ENCODE measurements at places on chromosomes 7 and 10.

DNA sequence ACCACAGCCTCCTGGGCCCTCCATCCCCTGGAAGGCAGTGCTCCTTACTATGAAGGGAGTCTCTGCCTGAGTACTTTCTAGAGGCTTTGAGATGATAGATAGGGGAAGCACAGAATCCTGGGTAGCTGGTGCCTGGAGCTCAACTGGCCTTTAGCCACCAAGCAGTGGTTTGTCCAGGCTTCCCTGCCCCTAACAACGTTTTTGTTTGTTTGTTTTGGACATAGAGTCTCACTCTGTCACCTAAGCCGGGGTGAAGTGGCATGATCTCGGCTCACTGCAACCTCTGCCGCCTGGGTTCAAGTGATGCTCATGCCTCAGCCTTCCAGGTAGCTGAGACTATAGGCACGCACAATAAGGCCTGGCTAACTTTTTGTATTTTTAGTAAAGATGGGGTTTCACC is 289.4 kb downstream of the PLXNA4 start:
- DNase-seq: no peak

GRCh38 chr10:89347701-89348457 is 20.1 kb downstream of the IFIT3 start:
- no peak for DNase-seq

DNA sequence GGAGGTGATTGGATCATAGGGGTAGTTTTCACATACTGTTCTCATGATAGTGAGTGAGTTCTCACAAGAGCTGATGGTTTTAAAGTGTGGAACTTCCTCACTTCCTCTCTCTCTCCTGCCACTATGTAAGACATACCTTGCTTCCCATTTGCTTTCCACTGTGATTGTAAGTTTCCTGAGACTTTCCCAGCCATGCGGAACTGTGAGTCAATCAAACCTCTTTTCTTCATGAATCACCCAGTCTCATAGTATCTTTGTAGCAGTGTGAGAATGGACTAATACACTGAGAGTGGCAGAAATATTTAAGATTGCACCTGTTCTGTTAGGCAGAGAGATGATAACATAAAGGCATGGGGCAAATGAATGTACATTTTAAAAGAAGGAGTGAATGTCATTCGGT is 507.8 kb downstream of the SORCS3 start:
- DNase-seq: no peak

GRCh38 chr10:33655921-33656320 is 321.5 kb upstream of the NRP1 start:
- no peak for DNase-seq

GRCh38 chr7:81627536-81628287 is 142.1 kb downstream of the HGF start:
- DNase-seq: no peak

DNA sequence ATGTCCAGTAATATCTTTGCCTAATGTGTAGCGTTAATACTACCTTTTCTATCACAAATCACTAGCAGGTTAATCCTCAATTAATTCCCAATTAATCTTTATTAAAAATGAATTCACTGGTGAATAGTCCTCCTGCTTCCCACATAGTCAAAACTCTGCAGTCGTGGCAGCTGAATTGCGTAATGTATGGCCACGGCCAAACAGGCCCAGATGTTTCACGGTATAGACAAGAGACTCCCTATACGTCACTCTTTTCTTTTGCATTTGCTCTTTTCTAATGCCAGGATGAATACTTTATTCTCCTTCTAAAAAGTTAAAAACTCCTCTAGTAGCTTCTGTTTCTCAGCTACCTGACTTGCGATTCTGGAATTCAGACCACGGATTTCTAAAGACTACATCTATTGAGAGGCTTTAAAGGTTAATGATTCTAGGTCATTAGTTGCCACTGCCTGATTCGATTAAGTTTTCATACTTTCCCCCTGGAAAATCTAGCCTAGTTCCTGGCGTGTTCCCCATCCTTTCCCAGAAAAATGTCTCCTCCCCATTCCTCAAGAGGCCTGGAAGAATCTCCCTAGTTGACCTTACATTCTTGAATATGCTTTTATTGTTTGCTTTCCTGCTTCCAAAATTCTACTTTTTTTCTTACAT is 16.9 kb downstream of the MEOX2 start:
- no peak for DNase-seq

GRCh38 chr7:156088115-156088514 is 275.9 kb upstream of the SHH start:
- DNase-seq: no peak

DNA sequence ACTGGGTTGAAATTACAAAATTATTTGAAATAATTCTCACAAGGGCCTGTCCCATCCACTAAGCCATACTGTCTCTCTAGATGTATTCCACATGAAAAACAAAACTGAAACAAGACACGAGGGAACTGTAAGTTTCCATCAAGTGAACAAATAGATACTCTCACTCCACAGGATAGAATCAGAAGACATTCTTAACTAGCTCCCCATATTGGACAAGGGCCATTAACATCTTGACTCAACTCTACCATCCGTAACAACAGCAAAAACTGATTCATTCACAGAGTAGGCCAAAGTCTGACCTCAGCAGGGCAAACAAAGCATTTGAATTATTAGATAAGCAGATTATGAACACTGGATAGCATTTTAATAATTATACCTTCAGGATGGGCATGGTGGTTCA is 29.1 kb downstream of the UBE2H start:
- DNase-seq: no peak

- peak; percentile 1 for DNase-seq
Observed at GRCh38 chr7:101553771-101554445, 75.2 kb downstream of the MYL10 start.

GRCh38 chr10:86229376-86229775 is 137.2 kb downstream of the GRID1 start:
- no peak for DNase-seq

- no peak for DNase-seq
Observed at GRCh38 chr10:5583525-5584175, 58.9 kb downstream of the CALML3 start.

DNA sequence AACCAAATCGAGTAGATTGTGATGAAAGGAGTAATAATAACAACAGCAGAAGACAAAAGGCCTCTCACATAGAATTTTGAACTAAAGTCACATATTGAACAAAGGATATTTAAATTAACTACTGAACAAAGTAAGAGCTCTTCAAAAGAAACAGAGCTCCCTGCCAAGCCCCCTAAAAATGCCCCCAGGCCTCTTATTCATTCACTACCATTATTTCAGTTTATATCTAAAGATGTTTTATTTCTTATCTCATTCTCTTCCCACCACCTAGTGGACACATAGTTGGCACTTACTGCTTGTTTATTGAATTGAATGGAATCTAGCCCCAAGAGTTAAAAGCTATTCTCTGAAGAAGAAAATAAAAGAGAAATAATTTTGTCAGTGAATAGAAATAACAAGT is 37.4 kb downstream of the VCL start:
- DNase-seq: no peak

DNA sequence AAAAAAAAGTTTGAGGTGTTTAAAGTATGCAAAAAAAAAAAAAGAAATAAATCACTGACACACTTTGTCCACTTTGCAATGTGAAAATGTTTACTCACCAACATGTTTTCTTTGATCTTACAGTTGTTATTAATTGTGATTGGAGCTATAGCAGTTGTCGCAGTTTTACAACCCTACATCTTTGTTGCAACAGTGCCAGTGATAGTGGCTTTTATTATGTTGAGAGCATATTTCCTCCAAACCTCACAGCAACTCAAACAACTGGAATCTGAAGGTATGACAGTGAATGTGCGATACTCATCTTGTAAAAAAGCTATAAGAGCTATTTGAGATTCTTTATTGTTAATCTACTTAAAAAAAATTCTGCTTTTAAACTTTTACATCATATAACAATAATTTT is 130.6 kb downstream of the CFTR start:
- no peak for DNase-seq

DNA sequence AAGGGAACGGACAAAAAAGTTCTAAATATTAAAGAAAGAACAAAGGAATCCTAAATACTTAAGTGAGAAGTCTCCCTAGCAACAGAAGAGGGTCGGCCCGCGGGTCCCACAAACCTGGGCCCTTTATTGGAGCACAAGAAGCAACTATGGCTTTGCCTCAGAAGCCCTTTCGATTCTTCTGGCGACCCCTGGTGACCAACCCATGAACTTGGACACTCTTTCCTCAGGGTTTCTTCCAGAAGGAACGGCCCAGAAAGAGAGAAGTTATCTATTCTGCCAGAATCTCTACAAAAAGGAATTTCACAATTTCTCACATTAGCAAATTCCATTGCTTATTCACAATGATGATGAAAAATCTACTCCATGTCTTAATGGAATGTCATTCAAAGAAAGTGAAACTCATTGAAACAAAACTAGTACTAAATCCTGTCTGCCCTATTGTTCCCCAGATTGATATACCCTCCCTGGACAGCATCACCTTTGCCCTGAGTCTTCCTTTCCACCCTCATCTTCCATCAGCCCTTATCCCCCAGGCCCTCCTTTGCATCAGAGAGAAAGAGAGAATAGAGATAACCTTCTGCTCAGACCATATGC is 43.7 kb downstream of the CPVL start:
- peak; percentile 40 for DNase-seq

- DNase-seq: no peak
Observed at GRCh38 chr10:104657457-104657856, 16.4 kb downstream of the SORCS3 start.

- no peak for DNase-seq
Observed at GRCh38 chr7:130943336-130943901, 209.4 kb upstream of the KLF14 start.

- DNase-seq: no peak
Observed at GRCh38 chr10:100122780-100123179, 41.1 kb upstream of the CPN1 start.

DNA sequence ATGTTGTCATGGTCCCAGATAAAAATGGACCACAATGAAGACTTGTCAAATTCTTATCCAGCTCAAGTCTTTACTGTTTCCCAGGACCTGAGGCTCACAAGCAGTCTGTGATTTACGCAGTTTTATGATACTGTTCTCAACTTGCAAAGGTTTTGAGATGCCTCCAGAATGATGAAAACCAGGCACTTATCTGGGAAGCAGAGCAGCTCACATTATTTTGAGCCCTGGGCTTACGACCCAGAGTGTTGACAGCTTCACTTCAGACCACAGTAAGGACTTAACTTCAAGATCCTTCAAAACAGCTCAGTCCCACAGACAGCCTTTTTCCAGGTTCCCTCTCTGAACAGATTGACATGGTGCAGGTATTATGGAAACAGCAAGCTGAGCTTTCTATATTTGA is 236.1 kb downstream of the RNLS start:
- no peak for DNase-seq

- DNase-seq: peak; percentile 61
Observed at GRCh38 chr7:39746103-39746819, 122.9 kb downstream of the RALA start.

DNA sequence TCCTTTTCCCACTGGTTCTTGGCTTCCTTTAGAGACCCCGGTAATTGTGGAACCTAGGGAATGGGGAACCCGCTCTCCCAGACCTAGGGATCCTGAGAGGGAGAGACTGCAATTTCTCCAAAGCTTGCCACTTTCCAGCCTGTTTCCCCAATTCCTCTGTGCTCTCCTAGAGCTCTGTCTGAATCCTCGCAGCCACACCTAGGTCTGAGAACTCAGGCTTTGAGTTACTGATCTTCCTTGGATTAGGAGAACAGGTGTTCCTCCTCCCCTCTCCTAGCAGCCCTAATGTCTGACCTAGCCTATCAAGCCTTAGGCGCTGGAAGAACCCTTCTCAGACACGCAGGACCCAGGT is 20.0 kb downstream of the WNT8B start:
- no peak for DNase-seq

Measured in activated gamma-delta T cell treated with Interleukin-2 at 50 U/mL for 16 hours (primary cell).